Stimulated activated CD8-positive, alpha-beta memory T cell treated with anti-CD3 and anti-CD28 coated beads, Interleukin-15, amount 100 ng/mL, for 1 hour (primary cell): ENCODE measurements at places on chromosomes 1 and 21.
A peak's percentile ranks its signal among the peaks of the same experiment; 100 is the strongest.

DNA sequence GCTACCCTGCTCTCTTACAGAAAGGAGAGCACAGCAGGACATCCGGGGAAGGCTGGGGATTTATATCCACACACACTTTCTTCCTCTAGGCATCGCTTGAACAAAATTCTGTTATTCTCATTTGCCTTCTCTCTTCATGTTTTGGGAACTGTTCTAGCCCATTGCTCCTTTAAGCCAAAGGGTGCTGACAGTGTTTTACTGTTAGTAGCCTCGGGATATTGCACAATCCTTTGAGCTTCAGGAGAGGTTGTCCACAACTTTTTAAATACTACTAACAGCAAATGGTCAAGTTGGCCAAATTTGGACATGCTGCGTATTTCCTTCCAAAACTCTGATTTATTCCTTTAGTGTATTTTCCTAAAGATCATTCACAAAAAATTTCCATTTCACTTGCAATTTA lies 579.2 kb upstream of the RGS18 start:
- DNase-seq = no peak

DNA sequence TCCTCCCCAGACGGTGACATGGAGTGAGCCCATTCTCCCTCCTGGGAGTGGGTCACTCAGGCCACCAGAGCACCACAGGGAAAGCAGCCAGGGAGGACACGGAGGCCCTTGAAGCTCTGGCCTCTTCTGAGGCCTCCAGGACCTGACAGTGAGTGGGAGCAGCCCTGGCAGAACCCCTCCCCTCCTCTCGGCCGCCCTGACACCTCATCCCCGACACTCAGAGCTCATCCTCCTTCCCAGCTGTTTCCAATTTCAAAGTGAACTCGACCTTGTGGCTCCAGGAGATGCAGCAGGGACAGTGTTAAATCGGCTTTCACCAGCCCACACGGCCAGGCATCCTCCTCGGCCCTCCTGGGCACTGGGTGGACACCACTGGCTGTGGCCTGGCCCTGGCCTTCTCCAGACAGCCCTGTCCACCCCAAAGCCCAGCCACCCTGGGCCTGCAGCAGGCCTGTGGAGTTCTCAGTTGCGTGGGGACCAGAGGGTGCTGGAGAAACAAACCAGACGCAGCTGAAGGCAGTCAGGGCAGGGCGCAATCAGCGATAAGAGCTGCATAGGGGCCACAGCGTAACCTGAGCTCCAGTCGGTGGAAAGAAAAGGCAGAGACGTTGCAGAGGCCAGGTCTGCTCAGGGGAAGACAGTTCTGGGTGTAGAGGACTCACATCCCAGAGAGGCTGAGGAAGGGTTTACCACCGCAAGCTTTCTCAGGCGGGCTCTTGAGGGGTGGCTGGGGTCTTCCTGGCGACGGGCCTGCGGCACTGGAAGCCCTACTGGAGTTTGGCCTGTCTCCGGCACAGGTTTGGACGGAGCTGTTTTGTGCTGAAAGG lies 27.1 kb downstream of the FTCD start:
- DNase-seq = no peak

- DNase-seq = no peak
Measured at GRCh38 chr1:59595774-59596173, 219.0 kb upstream of the HOOK1 start.

- DNase-seq = peak; percentile 60
Measured at GRCh38 chr1:206663832-206664652, 20.7 kb upstream of the MAPKAPK2 start.

DNA sequence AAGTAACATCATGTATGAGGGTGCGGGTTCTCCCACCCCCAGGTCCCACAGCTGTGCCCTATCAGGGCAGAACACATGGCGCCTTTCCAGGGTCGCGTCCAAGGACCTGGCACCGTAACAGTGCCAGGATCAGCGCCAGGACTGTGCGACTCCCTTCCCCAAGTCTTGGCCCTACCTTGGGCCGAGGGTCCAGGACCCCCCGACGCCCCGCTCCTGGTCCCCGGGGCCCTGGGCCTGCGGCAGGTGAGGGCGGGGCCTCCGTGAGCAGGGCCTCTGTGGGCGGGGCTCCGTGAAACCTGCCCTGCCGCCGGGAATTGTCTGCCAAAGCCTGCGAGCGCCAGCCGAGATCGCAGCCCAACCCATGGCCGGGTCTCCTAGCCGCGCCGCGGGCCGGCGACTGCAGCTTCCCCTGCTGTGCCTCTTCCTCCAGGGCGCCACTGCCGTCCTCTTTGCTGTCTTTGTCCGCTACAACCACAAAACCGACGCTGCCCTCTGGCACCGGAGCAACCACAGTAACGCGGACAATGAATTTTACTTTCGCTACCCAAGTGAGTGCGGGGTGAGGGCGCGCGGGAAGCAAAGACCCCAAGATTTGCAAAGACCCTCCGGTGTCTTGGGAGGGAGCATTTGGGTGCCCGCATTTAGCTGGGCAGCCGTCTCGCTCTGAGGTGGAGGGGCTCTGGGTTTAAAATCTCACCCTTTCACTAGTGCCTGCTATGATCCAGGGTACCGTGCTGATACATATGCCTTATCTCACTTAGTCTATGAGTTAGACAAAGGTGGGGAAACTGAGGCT lies at the start of gene RHBG:
Gene RHBG (plus strand): TSS at position 323 of the 796 bp plus-strand sequence. CDS start 39 bp downstream, at position 362.
- DNase-seq = no peak

DNA sequence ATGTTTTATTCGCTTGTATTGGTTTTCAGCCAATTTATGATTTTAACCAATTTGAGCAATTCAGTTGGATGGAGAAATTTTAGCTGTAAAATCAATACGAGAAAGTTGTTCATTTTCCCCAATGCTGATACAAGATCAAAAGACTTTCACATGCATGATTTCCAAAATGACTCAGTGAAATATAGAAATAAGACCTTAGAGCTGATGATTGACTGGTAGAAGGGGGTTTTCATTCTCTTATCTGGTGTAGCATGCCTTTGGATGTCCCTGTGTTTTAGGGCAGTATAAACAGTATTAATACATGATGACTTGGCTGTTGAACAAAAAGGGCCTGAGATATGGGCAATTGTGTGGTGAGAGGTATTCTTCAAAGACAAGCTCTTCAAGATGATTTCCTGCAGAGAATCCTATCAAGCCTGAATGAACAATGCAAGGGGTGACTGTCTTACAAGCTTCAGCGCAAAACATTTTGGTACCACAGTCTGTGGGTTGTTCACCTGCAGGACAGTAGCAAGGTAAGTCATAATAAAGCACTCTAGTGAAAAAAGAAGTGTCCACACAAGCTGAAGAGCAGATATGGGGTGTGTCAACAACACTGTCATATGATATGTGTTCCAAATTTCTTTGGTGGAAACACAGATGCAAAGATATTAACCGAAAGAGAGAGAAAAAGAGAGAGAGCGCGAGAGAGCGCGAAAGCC lies 156.2 kb downstream of the TNFSF18 start:
- DNase-seq = no peak

GRCh38 chr1:88296642-88297041 lies 387.4 kb upstream of the PKN2 start:
- DNase-seq = no peak

DNA sequence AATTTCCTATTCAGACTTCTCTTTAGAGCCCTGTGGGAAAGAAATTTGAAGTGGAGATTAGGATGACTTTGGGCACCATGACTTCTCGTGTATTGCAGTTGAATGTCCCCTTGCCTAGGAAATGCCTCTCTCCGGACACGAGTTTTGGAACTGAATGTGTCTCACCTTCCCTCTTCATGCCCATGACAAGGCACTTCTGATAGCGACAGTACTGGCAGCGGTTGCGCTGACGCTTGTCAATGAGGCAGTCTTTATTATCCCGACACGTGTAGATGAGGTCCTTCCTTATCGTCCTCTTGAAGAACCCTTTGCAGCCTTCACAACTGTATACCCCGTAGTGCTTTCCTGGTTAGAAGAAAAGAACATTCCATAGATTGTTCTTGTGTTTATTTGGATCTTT lies 28.1 kb downstream of the RXRG start:
- no peak for DNase-seq

DNA sequence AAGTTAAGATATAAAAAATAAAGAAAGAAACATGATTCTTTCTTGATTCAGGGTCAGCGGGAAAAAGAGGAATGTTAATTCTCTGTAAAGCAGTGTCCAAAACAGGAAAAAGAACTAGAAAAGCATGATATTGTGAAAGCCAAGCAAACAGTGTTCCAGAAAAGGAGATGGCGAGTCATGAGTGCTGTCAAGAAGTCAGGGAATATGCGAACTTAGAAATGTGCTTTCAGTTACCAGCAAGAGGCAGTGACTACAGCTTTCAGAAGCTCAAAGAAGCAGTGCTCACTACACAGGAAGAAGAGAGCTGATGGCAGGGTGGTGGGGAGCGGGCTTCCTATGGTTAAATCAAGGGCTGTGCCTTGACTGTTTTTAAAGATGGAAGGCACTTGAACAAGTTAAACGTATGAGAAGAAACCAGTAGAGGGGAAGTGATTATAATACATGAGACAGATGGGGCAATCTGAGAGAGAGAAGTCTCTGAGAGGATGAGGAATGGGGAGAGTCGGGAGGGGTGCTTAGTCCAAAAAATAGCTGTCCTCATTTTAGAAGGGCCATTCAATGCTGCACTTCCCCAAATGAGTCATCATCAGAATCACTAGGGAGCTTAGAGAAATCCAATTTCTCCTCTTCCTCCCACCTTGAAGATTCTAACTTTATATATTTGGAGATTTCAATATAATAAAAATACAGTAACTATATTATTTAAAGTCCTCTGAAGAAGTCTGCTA lies 90.4 kb downstream of the KCNK1 start:
- no peak for DNase-seq

DNA sequence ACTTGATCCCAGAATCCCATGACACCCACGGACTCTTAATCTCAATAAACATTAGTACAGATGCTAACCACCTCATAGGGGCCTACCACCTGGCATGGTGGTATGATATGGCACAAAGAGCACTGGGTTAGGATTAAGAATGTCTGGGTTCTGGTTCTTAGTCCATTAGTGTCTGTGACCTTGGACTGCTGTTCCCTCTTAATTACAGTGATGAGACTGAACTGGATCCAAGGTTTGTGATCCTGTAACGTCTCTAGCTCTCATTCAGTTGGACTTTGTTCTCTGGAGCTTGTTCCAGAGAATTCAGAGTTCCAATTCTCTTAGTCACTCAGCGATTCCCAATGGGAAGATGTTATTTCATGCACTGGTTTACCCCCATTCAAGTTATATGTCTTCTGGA lies 23.6 kb upstream of the PIGC start:
- no peak for DNase-seq
